ENCODE measurements at places on chromosomes 2 and 18.

DNA sequence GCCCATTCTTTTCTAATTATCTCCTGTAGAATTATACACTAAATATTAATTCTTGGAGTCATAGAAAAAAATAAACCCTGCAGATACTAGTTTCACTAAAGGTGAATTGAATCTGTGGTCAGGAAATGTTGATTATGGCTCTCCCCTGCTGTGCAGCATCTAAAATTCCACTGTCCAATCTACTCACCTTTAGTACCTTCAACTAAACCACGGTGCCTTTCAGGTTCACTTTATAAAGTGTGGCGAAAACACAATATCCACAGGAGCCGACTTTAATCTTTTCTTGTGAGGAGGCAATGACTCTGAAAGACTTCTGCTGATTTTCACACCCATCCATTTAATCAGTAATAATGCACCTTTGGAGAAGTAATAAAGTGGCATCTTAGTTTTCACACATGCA lies 402.3 kb downstream of the THSD7B start:
- no peak for DNase-seq

- peak; percentile 7 for DNase-seq
These were observed 100.5 kb upstream of the VWC2L start for GRCh38 chr2:214310319-214310718.

DNA sequence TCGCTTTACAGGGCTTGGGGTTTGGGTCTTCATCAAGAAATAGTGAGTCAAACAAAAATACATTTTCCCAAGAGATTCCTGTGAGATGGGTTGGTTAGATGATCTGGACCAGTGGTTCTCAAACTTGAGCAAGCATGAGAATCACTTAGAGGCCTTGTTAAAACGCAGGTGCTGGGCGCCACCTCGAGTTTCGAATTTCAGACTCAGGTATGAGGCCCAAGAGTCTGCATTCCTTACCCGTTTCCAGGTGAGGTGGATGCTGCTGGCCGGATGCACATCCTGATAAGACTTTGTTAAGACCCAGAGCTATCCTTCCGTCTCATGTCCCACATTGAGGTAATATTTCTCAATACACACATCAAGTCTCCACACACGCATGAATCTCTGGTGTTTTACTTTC lies 707.8 kb upstream of the SALL3 start:
- DNase-seq: no peak

- no peak for DNase-seq
These were observed 170.2 kb downstream of the ZNF385B start for GRCh38 chr2:179691235-179691634.

- peak; percentile 24 for DNase-seq
These were observed 40.7 kb downstream of the RALB start for GRCh38 chr2:120293096-120294007.

GRCh38 chr18:34352385-34353163 lies 127.9 kb upstream of the NOL4 start:
- no peak for DNase-seq

DNA sequence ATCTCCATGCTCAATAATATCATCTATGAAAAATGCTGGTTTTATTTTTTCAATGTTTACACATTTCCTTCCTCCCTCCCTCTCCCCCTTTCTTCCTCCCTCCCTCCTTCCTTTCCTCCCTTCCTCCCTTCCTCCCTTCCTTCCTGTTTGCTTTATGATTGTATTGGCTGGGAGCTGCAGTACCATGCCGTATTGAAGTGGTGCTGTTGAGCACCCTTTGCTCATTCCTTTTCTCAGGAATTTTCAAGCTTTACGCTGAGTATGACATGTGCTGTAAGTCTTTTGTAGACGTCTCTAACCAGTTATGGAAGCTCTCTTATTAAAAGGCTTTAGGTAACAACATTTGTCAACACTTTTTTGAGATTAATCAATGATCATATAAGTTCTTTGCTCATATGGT lies 100.4 kb downstream of the SNTG2 start:
- no peak for DNase-seq

GRCh38 chr2:71422786-71423185 lies 30.6 kb upstream of the DYSF start:
- no peak for DNase-seq

DNA sequence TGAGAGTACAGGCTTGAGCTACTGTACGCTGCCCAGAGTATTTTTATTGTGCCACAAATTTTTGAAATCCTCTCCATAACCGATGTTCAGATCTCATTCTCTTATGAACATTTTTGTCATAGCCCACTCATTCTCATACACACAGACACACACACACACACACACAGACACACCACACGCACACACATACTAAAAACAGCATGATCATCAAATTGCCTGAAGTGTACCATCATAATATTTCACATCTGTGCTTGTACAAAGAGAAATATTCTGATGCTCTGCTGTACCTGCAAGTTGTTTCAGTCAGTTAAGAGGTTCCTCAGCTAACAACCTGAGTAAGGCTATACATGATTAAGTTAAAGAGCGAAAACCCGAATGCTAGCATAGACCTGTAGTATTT lies 95.1 kb downstream of the LRRTM1 start:
- DNase-seq: no peak

DNA sequence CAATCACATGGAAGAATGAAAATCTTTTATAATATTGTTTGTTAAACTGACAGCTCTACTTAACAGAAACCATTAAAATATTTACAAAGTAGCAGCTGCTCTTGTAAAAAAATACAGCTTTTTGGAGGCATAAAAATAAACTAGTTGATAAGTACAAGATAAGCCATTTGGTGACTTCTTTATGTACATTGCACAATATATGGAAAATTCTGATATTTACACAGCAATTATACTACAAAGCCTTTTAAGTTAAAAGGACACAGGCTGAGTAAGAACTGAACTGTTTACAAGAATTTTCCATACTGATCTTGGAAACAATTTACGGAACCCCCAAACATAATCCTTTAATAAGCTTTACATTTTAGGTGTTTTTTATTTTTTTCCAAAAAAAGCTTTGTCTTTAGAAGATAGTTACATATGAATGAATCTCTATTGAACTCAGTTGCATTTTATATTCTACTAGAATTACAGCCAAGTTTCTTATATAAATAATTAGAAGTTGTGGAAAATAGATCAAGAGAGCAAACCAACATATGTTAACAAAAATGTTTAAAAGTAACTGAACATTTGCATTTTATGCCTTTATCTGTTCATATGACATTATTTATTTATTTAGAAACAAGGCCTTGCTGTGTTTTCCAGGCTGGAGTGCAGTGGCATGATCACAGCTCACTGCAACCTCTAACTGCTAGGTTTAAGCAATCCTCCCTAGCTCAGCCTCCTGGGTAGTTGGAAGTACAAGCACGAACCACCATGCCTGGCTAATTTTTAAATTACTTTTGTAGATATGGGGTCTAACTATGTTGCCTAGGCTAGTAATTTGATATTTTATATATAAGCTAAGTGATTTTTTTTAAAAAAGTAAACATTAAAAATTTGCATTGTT lies 142.5 kb downstream of the OTX1 start:
- DNase-seq: no peak

- DNase-seq: no peak
These were observed 3.0 kb upstream of the SP9 start for GRCh38 chr2:174331595-174332216.

DNA sequence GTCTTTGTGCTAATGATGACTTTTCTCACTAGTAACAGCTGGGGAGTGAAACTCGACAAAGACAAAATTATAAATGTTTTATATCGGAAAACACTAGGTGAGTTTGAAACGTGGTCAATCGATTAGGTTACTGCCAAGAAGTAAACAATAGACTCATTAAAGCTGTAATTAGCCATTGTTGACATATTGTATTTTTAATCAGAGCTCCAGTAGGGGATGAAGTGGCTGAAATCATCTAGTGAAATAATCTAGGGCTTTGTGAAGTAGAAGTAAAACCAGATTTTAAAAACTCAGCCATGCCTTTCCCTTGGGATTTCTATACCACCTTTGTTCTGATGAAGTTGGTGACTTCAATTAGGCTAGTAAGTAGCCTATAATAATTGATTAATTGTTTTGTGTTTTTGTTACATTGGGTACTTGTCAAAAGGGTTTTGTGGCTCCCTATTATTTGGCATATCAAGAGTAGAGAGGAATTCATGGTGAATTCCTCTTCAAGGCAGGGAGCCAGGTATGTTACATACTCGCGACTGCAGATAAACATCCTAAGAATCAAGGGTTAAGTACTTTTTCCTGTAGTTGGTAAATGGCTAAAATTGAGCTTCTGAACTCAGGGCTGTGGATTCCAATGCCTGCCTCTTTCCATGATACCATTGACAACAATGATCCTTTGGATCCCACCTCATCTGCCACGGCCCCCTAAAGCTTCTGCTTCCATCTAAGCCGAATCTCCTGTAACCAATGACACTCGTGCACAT lies 31.6 kb downstream of the RAB27B start:
- no peak for DNase-seq

DNA sequence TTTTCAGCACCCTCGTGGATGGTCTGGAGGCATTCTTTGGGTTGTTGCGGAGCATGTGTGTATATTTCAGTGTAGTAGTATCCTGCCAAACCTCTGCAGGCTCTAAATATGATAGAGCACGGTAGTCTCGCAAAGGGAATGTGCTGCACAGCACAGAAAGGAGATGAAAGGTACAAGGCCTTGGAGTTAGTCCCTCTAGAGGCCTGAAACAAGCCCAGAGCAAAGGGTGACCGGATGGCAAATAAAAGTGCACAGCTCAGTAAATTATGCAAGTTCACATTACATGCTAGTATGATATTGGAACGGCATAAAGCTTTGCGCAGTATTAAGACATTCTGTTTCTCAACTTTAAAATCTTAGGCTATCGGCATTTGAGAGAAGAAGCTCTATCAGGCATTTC lies 294.5 kb upstream of the REV1 start:
- DNase-seq: no peak

GRCh38 chr2:62216616-62217015 lies 20.7 kb downstream of the B3GNT2 start:
- peak; percentile 83 for DNase-seq

DNA sequence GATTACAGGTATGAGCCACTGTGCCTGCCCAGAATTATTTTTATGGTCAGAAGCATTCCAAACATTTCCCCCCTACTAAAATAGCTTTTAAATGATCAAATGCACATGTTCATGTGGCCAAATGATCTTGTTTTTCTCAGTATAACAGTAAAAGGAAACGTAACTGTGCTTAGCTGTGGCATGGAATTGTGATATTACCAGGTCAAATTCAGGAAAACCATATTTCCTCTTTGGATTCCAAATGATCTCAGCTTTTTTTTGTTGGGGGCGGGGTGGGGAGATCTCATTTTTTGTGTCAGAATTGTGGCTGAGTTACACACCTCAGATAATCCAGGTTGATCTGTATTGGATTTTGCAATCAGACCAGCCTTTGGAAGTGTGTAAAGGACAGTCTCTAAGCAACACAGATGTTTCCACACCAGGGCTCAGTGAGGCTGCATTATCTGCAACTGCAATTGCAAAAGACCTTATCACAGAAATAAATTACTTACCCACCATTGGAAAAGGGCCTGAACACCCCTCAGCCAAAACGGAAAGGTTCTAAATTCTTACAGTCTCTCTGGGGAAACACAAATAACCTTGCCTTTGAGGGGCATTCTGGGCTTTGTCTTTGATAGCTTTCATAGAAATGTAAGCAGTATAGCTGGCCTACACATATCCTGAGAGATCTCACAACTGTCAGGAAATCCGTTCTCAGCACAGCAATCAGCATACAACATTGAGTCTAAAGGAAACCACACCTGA lies 8.4 kb downstream of the CASP10 start:
- no peak for DNase-seq

DNA sequence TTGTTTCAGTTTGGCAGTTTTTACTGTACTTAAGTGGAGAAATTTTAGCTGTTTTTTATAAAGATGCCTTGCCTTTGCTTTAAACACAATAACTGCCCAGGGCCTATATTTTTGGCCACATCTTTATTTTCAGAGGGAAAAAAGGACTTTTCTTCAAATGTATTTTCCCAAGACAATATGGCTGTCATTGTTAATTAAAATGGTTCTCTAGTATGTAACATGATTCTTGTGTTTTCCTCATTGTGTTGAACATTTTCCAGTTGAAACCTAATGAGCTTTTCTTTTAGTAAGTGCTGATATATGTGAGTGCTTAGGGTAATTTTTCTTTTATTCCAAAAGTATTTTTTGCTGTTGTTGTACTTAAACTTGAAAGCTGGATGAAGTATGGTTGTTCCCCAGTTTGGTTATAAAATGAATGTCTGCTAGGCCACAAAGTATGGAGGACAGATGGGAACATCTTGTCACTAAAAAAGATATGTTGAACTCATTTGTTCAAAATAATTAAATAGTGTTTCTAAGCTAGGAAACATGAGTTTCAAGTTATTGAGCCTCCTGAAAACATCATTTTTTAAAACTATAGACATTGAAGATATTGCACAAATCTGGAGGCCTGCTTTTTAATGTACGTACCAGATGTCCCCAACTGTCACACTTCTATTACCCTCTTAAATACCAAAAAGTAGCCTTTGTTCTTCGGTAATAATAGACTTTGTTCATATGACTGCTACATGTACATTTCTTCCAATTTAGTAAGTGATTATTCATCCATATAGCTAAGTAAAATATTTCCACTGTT lies 147.5 kb upstream of the DAPL1 start:
- no peak for DNase-seq

DNA sequence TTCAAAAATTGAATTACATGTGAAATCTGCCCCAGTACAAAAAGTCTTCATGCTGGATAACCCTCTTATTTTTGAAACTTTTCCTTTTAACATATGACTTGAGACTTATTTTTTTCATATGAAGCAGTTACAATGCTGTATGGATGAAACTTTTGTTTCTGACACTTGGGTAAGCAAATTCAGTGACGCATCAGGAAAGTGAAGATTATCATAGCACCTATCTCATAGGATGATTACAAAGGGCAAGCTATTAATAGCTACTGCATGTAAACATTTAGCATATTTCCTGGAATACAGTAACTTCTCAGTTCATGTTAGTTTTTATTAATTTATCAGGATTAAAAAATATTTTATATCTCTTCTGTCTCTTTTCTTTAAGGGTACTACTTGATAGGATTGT lies 1109.2 kb downstream of the LRP1B start:
- DNase-seq: no peak

DNA sequence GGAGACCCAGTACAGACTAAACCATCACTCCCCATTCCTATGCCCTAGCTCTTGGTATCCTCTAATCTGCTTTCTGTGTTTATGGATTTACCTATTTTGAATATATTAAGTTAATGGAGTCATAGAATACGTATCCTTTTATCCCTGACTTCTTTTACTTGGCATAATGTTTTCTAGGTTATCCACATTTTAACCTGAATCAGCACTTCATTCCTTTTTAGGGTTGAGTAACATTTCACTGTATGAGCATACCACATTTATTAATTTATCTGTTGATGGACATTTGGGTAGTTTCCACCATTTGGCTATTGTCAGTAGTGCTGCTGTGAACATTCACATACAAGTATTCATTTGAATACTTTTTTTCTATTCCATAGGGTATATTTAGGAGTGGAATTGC lies 157.3 kb upstream of the CTNNA2 start:
- DNase-seq: no peak

GRCh38 chr18:54358495-54359040 lies 862 bp downstream of the C18orf54 start:
- peak; percentile 43 for DNase-seq

- no peak for DNase-seq
These were observed 15.5 kb upstream of the IL1RN start for GRCh38 chr2:113111823-113112287.

Data from GM03348 (cell line).